8988T (cell line): ENCODE measurements at places on chromosomes 6 and 20.
A peak's percentile ranks its signal among the peaks of the same experiment; 100 is the strongest.

DNA sequence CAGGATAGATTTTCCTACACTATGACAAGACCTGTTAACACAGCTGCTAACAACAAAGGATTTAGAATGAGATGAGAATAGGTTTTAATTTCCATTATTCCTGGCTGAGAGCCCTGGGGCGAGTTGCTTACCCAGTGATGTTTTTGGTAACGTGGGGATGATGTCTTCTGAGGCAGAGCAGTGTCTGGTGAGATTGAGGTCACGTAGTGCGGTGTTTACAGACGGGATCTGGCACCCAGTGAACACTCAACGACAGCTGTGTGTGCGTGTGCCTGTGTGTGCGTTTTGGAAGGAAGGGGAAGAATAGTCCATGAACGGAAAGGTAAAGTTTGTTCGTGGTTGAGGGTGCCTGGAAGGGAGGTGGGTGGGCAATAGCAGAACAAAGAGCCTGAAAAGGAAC lies 384.7 kb downstream of the C6orf118 start:
- no peak for DNase-seq

DNA sequence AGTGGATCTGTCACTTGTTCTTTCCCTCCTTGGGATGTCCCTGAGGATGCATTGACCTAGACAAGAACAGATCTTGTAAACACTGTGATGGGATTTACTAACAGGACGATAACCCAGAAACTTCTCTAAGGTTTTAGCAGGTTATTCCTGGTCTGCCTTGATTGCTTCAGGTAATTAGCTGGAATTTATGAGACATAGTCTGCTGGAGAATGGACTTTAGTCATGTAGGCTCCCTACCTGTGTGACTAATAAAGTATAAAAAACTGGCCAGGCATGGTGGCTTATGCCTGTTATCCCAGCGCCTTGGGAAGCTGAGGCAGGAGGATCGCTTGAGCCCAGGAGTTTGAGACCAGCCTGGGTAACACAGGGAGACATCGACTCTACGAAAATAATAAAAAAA lies 96.1 kb downstream of the PAK5 start:
- DNase-seq = no peak

DNA sequence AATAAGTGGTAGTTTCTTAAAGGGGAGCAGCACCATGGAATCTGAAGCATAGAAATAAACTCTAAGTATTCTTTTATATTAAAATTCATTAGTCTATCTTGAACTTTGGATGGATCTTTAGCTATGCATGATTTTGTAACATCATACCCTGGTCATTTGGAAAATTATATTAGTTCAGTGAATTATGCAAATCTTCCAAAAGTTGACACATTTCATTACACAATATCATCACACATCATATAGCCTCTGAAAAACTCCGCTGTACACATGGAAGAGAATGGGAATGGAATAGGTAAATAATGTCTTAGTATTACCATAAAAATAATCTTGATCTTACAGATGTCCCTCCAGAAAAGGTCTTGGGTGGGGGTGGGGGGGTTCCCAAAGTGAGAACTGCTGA lies 96.1 kb downstream of the ATXN1 start:
- DNase-seq = no peak

DNA sequence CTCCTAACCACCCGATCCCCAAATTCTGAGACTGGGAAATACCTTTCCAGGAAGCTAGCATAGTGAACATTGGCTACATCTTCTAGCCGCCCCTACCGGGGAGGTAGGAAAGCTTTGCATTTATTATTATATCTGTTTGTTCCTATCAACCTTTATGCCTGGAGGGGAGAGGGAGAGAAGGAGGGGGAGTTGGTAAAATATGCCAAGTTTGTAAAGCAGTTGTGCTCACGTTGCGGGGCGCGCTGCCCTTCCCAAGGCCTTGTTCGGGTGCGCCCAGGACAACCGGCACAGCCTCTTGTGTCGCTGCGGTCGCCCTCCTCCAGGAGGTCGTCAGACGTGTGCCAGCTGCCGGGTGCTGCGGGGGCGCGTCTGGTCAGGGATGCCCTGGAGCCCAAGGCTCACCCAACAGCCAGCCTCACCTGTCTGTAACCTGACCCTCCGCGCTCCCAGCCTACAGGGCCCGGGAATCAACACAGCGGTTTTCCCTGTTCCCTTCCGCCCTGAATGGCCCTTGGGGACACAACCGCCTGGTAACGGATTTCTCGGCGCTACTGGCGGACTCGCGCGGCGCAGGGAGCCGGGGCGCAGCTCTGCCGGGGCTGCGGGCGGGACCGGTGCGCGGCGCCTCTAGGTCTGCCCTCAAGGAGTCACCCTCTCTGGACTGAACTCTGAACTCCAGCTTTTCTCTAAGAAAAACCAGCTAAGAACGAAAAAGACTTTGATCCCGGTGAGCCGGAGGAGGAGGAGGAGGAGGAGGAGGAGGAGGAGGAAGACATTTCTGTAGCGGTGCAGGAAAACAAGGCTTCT lies 1.1 kb upstream of the OVOL2 start:
- peak; percentile 51 for DNase-seq

- no peak for DNase-seq
Observed at GRCh38 chr20:12773936-12774335, 234.8 kb upstream of the SPTLC3 start.

DNA sequence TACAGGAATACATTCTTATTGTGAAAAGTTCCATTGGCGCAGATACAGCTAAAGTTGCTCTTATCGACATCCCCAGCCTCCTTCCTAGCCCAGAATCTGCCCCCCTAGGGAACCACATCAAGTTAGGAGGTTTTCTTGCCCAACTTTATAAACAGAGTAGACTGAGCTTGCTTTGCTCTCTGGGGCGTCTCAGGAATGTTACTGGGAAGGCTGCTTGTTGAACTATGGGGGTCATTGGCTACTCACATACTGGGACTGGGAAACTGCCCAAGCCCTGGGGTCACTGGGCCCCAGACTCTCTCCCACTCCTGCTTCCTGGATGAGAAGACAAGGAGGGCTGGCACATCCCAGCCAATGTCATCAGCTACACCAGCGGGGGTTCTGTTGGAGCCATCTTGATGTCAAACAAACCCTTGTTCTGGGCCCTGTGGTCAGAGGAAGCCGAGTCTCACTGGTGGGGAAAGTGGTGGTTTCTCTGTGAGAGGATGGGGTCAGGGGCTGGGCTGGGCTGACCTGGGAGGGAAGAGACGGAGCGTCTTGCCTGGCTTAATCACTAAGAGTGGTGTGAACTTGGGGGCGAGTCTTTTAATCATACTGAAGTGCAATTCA lies 26.0 kb downstream of the BPIFB4 start:
- DNase-seq = no peak

GRCh38 chr20:53036992-53037391 lies 64.8 kb downstream of the TSHZ2 start:
- DNase-seq = no peak

- DNase-seq = no peak
Observed at GRCh38 chr20:60080401-60080800, 122.2 kb downstream of the CDH26 start.

DNA sequence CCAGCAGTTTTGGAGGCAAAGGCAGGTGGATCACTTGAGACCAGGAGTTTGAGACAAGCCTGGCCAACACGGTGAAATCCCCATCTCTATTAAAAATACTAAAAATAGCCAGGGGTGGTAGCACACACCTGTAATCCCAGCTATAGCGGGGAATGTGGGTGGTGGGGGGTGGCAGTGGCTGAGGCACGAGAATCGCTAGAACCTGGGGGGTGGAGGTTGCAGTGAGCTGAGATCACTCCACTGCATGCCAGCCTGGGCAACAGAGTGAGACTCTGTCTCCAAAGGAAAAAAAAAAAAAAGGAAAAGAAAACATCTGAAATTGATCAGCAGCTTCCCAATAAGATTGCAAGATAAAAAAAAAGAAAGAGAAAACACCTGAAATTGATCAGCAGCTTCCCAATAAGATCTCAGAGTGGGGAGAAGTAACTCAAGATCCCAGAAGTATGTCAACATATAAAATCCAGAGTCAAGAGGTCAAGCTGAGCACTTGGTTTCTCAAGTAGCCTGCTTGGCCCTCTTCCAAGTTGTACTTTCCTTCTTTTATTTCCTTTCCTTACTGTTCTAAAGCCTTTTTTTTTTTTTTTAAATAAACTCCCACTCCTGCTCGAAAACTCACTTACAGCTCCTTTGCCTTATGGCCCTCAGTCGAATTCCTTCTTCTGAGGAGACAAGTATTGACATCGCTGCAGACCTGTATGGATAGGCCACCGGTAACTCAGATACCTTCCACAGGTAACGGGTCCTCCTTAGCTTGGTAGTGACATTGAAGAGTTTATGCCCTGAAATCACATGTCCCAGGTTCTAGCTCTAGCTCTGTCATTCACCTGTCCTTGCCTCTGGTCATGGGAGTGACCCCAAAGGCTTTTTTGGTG lies 368.5 kb upstream of the SYNCRIP start:
- no peak for DNase-seq

DNA sequence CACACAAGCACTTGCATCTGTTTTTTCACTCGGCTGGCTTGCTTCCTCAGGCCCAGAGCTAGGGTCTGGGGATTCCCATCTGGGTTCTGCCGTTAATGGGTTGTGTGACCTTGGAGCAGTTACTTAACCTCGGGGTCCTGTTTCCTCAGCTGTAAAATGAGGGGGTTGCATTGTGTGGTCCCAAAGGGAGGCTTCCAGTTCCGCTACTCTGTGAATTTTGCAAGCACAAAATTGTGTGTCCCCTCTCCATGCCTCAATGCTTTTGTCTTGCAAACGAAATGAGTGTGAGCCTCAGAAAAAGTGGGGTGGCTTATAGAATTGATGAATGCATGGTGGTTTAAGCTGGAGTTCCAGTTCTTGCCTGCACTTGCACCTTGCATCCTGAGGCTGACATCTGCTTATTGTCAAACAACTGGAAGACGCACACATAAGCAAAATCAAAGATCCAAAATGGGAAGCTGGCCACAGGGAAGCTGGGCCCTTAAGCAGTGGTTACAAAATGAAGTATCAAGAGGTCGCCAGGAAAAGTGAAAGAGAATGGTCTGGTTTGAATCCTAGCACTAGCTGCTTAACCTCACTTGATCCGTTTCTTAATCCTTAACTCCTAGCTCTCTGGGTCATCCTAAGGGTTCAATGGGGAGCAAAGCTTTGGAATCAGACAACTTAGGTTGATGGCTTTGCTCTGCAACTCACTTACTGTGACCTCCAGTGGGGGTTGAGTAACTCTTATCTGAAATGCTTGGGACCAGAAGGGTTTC lies 490.6 kb downstream of the DHX35 start:
- DNase-seq = no peak

- no peak for DNase-seq
Observed at GRCh38 chr6:150967910-150968309, 102.4 kb downstream of the MTHFD1L start.

GRCh38 chr6:125444006-125444923 lies 142.5 kb upstream of the HDDC2 start:
- DNase-seq = no peak

DNA sequence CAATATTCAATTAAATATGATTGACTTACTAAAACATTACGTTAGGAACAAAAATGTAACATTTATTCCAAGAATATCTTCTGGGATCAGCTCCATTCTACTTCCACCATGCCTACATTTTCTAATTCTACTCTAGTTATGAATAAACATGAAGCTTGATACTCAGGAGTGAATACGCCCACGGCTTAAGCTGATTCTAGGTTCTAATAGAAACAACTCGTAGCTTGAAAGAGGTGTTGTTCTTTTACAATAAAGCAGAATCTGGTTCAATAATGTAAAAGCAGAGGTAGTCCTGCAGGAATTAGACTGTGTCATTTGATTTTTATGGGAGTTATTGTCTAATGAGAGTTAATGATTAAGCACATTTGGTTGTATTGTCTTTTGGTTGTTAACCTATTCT lies 107.3 kb upstream of the OLIG3 start:
- DNase-seq = no peak

GRCh38 chr6:15426395-15426794 lies 180.5 kb downstream of the JARID2 start:
- no peak for DNase-seq

DNA sequence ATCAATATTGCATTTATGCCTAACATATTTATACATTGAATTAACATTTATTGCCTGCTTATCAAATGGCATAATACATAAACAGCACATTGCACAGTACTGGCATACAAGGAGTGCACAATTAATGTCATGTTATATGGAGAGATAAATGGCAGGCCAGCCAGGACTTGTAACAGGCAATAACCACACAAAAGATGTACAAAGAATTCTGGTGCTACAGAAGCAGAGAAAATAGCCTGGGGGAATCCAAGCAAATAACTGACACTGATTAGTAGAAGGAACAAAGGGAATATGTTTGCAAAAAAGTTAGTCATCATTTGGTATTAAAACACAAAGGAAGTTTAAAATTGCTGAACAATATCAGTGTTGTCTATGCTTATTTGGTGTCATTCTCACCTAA lies 27.3 kb downstream of the COL21A1 start:
- DNase-seq = no peak

DNA sequence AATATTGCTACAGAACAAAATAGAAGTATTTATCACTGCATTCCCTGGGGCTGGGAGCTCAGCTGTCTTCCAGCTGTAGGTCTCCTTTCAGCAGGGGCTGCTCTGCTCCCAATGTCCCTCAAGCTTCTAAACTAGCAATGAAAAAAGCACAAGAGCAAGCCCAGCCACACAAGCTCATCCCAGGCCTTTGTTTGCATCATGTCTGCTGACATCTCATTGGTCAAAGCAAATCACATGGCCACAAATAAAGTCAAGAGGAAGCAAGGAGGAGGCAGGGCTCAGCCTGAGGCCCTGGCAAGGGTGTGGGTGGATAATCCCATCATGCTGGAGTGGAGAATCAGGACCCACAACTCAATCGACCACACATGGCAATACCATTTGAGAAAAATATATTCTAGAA lies 2.2 kb upstream of the BFSP1 start:
- DNase-seq = peak; percentile 42

- DNase-seq = no peak
Observed at GRCh38 chr6:158266131-158266530, 46.1 kb upstream of the TULP4 start.

DNA sequence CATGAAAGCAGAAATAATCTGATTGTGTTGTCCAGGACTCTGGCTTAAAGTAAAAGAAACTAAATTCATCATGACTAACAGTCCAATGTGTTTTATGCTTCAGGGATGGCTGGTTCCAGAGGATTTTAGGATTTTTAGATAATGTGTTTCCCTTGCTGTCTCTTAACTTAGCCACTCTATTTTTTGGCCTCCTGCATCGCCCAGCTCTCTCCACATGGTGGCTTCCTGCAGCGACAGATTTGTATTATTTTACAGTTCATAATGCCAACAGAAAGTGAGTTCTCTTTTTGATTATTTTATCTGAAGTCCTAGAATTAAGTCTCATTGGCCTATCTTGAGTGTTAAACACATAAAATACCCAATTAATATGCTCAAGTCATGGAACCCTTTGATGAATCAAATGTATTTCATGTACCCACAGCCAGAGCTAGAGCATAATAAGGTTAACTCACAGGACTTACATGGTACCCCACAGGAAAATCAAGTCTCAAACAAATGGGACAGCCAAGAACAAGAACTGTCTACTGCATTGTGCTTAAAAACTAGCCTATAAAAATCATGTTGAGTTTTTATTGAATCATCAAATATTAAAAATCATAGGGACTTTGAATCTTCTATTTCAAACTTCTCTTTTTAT lies 582.5 kb downstream of the DOK5 start:
- DNase-seq = no peak

- DNase-seq = no peak
Observed at GRCh38 chr6:69865126-69865525, 1.2 kb upstream of the COL19A1 start.

GRCh38 chr6:170136541-170137175 lies 154.2 kb downstream of the DLL1 start:
- DNase-seq = peak; percentile 7
